HCT116 (cell line): ENCODE measurements at places on chromosomes 1 and 21. TPM values are rescaled to one million over a fixed set of nuclear protein-coding genes. Genes with fewer than 3 reads are reported as not detected.

Gene RXRG
- total RNA-seq: not detected

Gene HPCA
- total RNA-seq: 0.15 TPM

Gene BRDT
- total RNA-seq: not detected

Gene STRIP1
- total RNA-seq: 33.5 TPM

Gene FRRS1
- 19.8 TPM for total RNA-seq

Gene TTC24
- total RNA-seq: not detected

Gene LENEP
- 0.42 TPM for total RNA-seq

Gene CCDC185
- not detected for total RNA-seq

Gene BCAN
- total RNA-seq: not detected

Gene ALG14
- total RNA-seq: 5.7 TPM

Gene OLIG1
- not detected for total RNA-seq

Gene SEMA6C
- total RNA-seq: 8.2 TPM

Gene SMYD3
- total RNA-seq: 33.6 TPM

Gene RAB42
- total RNA-seq: not detected

Gene CAMSAP2
- 25.0 TPM for total RNA-seq

Gene DISC1
- 1.8 TPM for total RNA-seq
